ENCODE measurements at places on chromosomes 1 and 21. TPM values are rescaled to one million over a fixed set of nuclear protein-coding genes. Genes with fewer than 3 reads are reported as not detected.

Gene UAP1
- 258 TPM for total RNA-seq

Gene SMIM1
- total RNA-seq: not detected

Gene CRP
- total RNA-seq: not detected

Gene LCE2B
- not detected for total RNA-seq

Gene KLF17
- total RNA-seq: not detected

Gene ARHGEF10L
- total RNA-seq: 11.0 TPM

Gene DPT
- not detected for total RNA-seq

Gene LCE1E
- not detected for total RNA-seq

Gene AADACL3
- not detected for total RNA-seq

Gene SLC1A7
- not detected for total RNA-seq

Gene ERRFI1
- total RNA-seq: 100 TPM

Gene C1orf52
- total RNA-seq: 19.7 TPM

Gene TGFB2
- 65.5 TPM for total RNA-seq

DNA sequence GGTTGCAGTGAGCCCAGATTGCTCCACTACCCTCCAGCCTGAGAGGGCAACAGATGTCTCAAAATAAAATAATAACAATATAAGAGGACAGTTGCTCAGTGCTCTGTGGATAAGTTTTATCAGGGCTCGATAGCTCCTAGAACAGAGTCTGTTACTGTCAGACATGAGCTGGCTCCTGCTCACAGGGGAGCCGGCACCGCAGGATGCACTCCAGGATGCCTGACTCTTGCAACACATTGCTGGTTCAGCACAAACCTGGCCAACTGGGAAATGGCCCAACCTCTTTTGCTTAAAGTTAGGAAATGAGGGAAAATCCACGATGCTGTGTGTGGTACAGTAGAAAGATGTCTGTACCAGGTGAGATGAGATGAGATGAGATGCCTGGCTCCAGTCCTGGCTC lies 5.8 kb upstream of the CTSE start:
- no peak for DNase-seq

DNA sequence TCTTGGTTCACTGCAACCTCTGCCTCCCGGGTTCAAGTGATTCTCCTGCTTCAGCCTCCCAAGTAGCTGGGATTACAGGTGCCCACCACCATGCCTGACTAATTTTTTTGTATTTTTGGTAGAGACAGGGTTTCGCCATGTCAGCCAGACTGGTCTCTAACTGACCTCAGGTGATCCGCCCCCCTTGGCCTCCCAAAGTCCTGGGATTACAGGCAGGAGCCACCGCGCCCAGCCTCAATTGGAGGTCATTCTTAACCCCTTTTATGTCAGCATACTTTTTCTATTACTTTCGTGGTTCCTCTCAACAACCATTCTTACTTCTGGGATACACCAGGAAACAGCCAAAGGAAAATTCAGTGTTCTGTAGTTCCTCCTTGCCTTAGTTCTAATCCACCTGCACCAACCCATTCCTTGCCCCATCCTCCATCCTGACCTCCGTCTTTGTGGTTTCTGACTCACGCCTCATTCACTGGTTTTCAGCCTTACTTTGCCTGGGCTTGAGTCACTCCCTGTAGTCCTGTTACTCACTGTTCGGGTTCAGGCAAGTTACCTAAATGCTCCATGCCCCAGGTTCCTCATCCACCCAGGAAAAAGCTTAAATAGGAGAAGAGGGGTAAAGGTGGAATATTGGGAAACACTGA lies 12.9 kb upstream of the BCL10 start:
- peak; percentile 85 for DNase-seq

GRCh38 chr1:145751491-145752037 lies 32.3 kb downstream of the CD160 start:
- peak; percentile 88 for DNase-seq

DNA sequence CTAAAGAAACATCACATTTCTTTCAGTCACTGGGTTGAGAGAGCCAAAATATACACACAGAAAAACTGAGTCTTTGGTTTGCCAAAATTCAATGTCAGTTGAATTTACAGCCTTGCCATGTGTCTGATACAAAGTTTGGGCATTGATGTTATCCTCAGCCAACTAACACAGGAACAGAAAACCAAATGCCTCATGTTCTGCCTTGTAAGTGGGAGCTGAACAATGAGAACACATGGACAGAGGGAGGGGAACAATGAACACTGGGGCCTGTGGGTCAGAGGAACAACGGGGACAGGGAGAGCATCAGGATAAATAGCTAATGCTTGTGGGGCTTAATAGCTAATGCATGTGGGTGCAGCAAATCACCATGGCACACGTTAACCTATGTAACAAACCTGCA lies 39.6 kb upstream of the C21orf91 start:
- DNase-seq: no peak

- DNase-seq: no peak
These were observed 217.5 kb downstream of the LRRC40 start for GRCh38 chr1:69987881-69988280.

GRCh38 chr1:36481771-36482723 lies 666 bp downstream of the CSF3R start:
- DNase-seq: no peak

- DNase-seq: no peak
These were observed 6.4 kb downstream of the RIPK4 start for GRCh38 chr21:41760411-41760810.

- DNase-seq: no peak
These were observed 45.8 kb downstream of the DNAJC6 start for GRCh38 chr1:65355031-65355712.

DNA sequence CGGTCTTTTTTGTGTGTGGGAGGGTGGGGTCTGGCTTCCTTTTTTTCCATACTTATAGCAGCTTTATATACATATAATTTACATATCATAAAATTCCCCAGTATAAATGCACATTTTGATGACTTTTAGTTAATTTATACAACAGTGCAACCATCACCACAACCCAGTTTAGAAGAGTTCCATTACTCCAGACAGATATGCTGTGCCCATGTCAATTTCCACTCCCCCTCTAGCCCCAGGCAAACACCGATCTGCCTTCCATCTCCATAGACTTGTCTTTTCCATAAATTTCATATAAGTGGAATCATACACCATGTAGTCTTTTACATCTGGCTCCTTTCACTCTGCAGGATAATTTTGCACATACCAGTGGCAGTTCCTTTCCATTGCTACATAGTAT lies 139.2 kb upstream of the SYT6 start:
- DNase-seq: no peak

DNA sequence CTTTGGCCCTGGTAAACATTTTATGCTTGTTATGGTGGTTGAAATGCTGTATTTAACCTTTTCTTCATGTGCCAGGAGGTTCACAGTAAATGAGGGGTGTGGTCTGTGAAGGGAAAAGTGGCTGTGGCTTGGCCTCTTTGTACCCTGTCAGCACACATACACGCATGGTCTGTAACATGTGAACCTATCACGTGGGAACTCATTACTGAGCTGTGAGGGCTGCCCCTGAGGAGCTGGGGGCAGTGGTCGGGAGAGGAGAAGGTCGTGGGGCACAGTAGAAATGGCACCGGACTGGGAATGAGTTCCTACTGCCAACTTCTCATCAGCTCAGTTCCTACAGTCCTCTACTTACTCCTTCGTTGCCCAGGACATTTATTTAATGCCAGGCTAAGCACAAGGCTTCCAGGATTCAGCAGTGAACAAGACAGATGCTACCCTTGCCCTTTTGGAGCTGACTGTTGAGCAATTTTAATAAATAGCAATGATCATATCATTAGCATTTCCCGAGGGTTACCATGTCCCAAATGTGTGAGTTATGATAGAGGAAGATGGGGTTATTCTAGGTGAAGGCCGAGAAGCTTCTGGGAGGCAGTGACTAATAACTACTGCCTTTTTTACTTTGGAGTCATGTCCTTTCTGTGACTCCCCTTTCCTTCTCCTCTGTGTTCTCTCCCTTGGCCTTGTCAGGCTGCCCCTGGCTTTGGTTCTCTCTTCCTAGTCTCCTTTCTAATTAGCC lies 38.8 kb downstream of the DDR2 start:
- DNase-seq: peak; percentile 74

GRCh38 chr21:16773206-16773605 lies 739.6 kb upstream of the CXADR start:
- no peak for DNase-seq

- no peak for DNase-seq
These were observed 245.0 kb upstream of the OLFM3 start for GRCh38 chr1:102241431-102242338.

- DNase-seq: no peak
These were observed 129.4 kb upstream of the EDN2 start for GRCh38 chr1:41613689-41614574.

DNA sequence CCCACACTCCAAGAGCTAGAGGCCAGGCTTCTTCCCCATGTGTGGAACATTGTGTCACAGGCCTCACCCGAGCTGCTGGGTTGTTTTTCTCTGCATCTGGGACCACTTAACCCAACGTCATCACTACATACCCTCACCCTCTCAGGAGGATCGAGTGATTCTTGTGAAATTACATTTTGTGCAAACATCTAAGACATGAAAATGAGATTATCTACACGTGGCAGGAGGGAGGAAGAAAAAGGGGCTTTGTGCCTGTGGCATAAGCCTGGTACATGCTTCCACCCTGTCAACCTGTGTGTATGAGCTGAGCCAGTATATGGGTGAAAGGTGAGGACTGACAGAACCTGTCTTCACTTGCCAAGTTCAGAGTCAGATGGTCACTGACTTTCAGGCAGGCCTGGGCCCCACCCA lies 1.6 kb downstream of the CPT2 start:
- DNase-seq: no peak

GRCh38 chr1:78004719-78005447 lies at the start of gene DNAJB4:
TSS of gene DNAJB4 (plus strand) at chr1:78004939. CDS start at chr1:78005111, 172 bp downstream.
- peak; percentile 94 for DNase-seq

GRCh38 chr1:25811384-25812082 lies 8.2 kb upstream of the MTFR1L start:
- no peak for DNase-seq
